ENCODE measurements at places on chromosomes 3 and 15. TPM values are rescaled to one million over a fixed set of nuclear protein-coding genes. Genes with fewer than 3 reads are reported as not detected.

The ELL3 gene
- 3.0 TPM for total RNA-seq

The GPR156 gene
- 5.6 TPM for total RNA-seq

The HES1 gene
- total RNA-seq = 13.6 TPM

The SPTSSB gene
- 3.6 TPM for total RNA-seq

The DNASE1L3 gene
- total RNA-seq = 0.94 TPM

Data from occipital lobe (tissue), 3 donors.